ENCODE measurements at places on chromosomes 2 and 18. TPM values are rescaled to one million over a fixed set of nuclear protein-coding genes. Genes with fewer than 3 reads are reported as not detected.

DNA sequence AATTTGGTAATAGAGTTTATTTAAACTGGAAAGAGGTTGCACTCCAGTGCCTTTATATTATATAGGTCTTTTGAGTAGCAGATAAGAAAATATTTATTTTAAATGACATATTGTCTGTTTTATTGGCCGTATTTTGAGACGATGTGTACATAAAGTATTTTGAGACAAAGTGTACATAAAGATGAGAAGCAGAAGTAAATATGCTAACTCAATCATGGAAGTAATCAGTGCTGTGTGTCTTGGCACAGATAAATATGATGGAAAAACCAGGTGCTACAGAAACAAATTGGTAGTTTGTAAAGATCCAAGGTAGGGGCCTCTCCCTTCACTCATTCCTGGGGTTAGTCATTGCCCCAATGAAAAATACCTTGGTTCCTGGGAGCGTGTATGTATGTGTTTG lies 382.9 kb downstream of the DSEL start:
- H3K36me3 ChIP-seq: no peaks in the 10 kb centered on the region
- no peaks in the 10 kb centered on the region for H3K4me1 ChIP-seq
- H3K27me3 ChIP-seq: no peaks in the 10 kb centered on the region

GRCh38 chr18:62282188-62282629 lies 42.9 kb upstream of the TNFRSF11A start:
- no peak overlapping the region for H3K27ac ChIP-seq
- DNase-seq: no peak

The SERPINB7 gene
- polyA plus RNA-seq: 0.45 TPM

GRCh38 chr18:54794823-54795222 lies 33.5 kb upstream of the RAB27B start:
- no peak for DNase-seq
- H3K4me3 ChIP-seq: no peak overlapping the region
- H3K27ac ChIP-seq: no peak overlapping the region
- no peaks in the 10 kb centered on the region for H3K4me1 ChIP-seq
- H3K27me3 ChIP-seq: no peaks in the 10 kb centered on the region

DNA sequence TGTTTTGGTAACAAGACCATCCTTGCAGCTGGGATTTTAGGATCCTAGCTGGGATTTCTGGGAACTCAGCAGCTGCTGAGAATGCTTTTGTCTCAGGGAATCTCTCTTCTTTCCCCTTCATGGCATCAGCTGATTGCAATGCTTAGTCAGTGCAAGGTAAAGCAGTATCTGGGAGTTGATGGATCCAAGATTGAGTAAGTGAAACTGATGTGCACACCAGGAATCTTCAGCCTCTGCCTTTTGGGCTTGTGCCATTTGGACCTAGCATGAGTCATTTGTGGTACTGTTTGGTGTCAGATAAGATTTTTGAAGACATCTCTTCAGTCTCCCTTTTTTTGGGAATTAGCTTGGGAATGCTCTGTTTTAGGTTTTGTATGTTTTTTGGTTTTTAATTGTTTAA lies 363.3 kb upstream of the TFPI start:
- no peak overlapping the region for H3K27ac ChIP-seq
- no peaks in the 10 kb centered on the region for H3K36me3 ChIP-seq
- DNase-seq: no peak
- no peak overlapping the region for H3K4me3 ChIP-seq
- no peaks in the 10 kb centered on the region for H3K27me3 ChIP-seq

DNA sequence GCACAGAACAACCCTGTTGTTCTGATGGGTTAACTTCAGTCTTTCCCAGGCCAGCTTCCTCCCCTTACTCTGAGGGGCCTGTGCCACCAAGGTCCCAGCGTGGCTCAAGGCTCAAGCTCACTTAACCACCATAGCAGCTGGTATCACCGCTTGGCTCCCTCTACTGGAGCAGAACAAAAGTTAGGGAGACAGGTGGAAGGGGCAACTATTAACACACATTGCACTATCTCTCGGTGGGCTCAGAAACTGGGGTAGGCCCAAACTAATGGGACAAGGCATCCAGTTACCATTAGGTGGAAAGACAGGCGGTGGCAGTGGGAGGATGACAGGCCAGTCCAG lies 88.7 kb upstream of the ATL2 start:
- peaks cover 8% of the 10 kb centered on the region for H3K4me1 ChIP-seq
- H3K27me3 ChIP-seq: no peaks in the 10 kb centered on the region
- no peak for DNase-seq
- H3K27ac ChIP-seq: no peak overlapping the region
- H3K36me3 ChIP-seq: no peaks in the 10 kb centered on the region

DNA sequence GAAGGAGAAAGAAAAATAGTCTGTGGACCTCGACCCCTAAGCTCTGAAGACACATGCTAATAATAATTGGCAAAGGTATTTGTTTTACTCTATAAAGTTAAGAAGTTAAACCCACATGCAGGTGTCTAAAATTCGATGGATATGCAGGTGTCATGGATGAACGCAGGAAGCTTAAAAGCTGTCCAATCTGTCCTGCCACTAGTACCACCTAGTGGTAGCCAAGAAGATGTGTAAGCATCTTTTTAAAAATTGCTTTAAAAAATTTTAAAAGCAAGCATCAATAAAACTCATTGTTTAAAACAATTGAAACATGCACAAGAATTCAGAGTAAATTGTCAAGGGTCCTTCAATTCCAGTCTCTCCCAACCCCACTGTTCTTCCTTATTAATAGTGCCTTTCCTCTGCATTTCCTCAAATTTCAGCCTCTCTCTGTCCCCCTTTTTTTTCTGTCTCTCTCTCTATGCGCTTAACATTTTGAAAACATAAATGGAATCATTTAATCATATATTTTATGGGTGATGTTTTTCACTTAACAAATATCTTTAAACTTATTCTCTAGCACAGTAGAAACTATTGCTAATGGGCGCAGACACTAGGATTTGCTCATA lies 30.6 kb upstream of the PPP3R1 start:
- no peak overlapping the region for H3K27ac ChIP-seq
- DNase-seq: peak; percentile 48
- no peaks in the 10 kb centered on the region for H3K27me3 ChIP-seq
- no peaks in the 10 kb centered on the region for H3K36me3 ChIP-seq

- no peak for DNase-seq
- no peaks in the 10 kb centered on the region for H3K4me1 ChIP-seq
- H3K4me3 ChIP-seq: no peak overlapping the region
- H3K27me3 ChIP-seq: no peaks in the 10 kb centered on the region
These were observed 72.5 kb upstream of the NYAP2 start for GRCh38 chr2:225326969-225327368.

DNA sequence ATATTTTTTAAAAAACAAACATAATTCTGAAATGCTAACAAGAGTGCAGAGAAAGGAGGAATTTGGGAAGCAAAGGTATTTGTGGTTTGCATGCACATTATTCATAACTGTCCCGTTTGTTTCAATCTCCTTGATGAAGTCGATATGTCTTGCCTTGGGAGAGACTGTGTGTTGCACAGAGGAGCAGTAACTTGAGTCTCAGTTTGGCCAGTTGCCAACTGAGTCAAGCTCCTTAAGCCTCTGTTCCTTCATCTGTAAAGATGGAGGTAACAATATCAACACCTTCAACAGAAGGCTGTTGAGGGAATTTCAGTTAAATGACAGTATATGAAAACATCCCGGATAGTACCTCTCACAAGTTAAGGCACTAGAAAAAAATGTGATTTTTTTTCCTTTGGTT lies 226.2 kb downstream of the ASXL3 start:
- H3K27ac ChIP-seq: no peak overlapping the region
- no peaks in the 10 kb centered on the region for H3K36me3 ChIP-seq
- DNase-seq: peak; percentile 32
- H3K4me3 ChIP-seq: no peak overlapping the region

GRCh38 chr18:43664487-43665008 lies 387.3 kb upstream of the SYT4 start:
- H3K27ac ChIP-seq: no peak overlapping the region
- no peaks in the 10 kb centered on the region for H3K27me3 ChIP-seq
- DNase-seq: no peak
- no peak overlapping the region for H3K4me3 ChIP-seq

The LOXL3 gene
- polyA plus RNA-seq: 2.4 TPM

- no peak overlapping the region for H3K4me3 ChIP-seq
- H3K27ac ChIP-seq: no peak overlapping the region
- DNase-seq: no peak
These were observed 31.5 kb upstream of the ATIC start for GRCh38 chr2:215280326-215280725.

DNA sequence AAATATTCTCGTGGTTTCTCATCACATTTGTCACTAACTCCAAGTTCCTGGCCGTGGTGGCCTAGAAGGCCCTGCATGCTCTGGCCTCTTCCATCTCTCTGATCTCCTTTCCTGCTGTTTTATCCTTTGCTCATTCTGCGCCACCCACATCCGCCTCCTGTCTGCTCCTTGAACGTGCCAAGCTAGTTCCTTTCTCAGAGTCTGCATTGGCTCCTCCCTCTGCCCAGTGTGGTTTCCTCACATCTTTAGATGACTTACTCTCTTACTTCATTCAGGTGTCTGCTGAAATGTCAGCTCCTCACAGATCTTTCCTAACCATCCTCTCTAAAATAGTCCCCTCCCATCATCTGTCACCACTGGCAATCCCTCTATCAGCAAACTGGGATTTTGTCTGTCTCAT lies 158.6 kb upstream of the RBMS1 start:
- H3K4me3 ChIP-seq: no peak overlapping the region
- H3K36me3 ChIP-seq: no peaks in the 10 kb centered on the region
- no peaks in the 10 kb centered on the region for H3K27me3 ChIP-seq

DNA sequence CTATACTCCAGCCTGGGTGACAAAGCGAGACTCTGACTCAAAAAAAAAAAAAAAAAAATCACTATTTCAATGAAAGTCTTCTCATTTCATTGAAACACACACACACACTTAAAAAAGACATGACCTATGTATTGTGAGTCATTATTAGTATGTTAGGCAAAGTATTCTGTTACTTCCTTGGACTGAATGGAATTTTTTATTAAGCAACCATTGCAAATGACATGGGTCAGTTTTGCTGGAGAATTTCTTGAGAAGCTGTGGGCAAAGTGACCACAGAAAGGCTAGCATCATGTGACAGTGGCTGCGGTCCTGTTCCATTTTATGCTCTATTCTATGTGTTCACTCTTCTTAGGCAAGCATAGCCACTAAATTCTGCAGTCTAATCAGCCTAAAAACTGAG lies 695.7 kb downstream of the TDRD15 start:
- H3K27ac ChIP-seq: no peak overlapping the region
- H3K27me3 ChIP-seq: no peaks in the 10 kb centered on the region
- no peak for DNase-seq
- H3K36me3 ChIP-seq: no peaks in the 10 kb centered on the region
- H3K4me1 ChIP-seq: no peaks in the 10 kb centered on the region

- no peaks in the 10 kb centered on the region for H3K4me1 ChIP-seq
- no peak overlapping the region for H3K4me3 ChIP-seq
- H3K36me3 ChIP-seq: no peaks in the 10 kb centered on the region
- H3K27ac ChIP-seq: no peak overlapping the region
These were observed 66.6 kb downstream of the PHLPP1 start for GRCh38 chr18:62781893-62782292.

All from kidney (tissue), 22 donors.